ENCODE measurements at places on chromosomes 13 and 19. TPM values are rescaled to one million over a fixed set of nuclear protein-coding genes. Genes with fewer than 3 reads are reported as not detected.

ATP5F1D gene
- total RNA-seq = 105 TPM

IGFL3 gene
- not detected for total RNA-seq

C19orf73 gene
- total RNA-seq = 0.94 TPM

DNAAF3 gene
- 3.3 TPM for total RNA-seq

MYO1F gene
- total RNA-seq = 0.35 TPM

WASF3 gene
- total RNA-seq = 18.9 TPM

LYPD5 gene
- total RNA-seq = 0.33 TPM

GPR12 gene
- not detected for total RNA-seq

CYP4F12 gene
- total RNA-seq = not detected

KIR3DL1 gene
- total RNA-seq = not detected

GRIK5 gene
- total RNA-seq = 39.9 TPM

DNAJC15 gene
- 35.9 TPM for total RNA-seq

APLP1 gene
- 146 TPM for total RNA-seq

KCNC3 gene
- 57.7 TPM for total RNA-seq

DYRK1B gene
- total RNA-seq = 60.2 TPM

NLRP4 gene
- not detected for total RNA-seq

C5AR1 gene
- 0.98 TPM for total RNA-seq

FTL gene
- total RNA-seq = 1,022 TPM

PSPN gene
- total RNA-seq = 3.6 TPM

LGALS7B gene
- not detected for total RNA-seq

ZBTB45 gene
- 27.1 TPM for total RNA-seq

RAD23A gene
- 80.7 TPM for total RNA-seq
